ENCODE measurements at places on chromosomes 2 and 18. TPM values are rescaled to one million over a fixed set of nuclear protein-coding genes. Genes with fewer than 3 reads are reported as not detected.

Gene TTC31
- total RNA-seq = 26.4 TPM

Gene PCARE
- not detected for total RNA-seq

Gene EML6
- 6.6 TPM for total RNA-seq

Gene USP40
- 34.9 TPM for total RNA-seq

Gene FIGN
- not detected for total RNA-seq

Gene POTEJ
- total RNA-seq = not detected

Gene RSAD2
- total RNA-seq = not detected

Gene TRABD2A
- total RNA-seq = 4.6 TPM

Gene ATL2
- 80.7 TPM for total RNA-seq

Gene SPDYA
- total RNA-seq = 1.2 TPM

Gene FBXO15
- 1.1 TPM for total RNA-seq

Gene MARCHF4
- total RNA-seq = not detected

Gene PPP1CB
- total RNA-seq = 174 TPM

Gene ARHGAP28
- total RNA-seq = not detected

Gene SIX3
- 1.2 TPM for total RNA-seq

Gene CFAP53
- 1.1 TPM for total RNA-seq
